HFFc6 (cell line): ENCODE measurements at places on chromosomes 12 and 14.
A peak's percentile ranks its signal among the peaks of the same experiment; 100 is the strongest.

DNA sequence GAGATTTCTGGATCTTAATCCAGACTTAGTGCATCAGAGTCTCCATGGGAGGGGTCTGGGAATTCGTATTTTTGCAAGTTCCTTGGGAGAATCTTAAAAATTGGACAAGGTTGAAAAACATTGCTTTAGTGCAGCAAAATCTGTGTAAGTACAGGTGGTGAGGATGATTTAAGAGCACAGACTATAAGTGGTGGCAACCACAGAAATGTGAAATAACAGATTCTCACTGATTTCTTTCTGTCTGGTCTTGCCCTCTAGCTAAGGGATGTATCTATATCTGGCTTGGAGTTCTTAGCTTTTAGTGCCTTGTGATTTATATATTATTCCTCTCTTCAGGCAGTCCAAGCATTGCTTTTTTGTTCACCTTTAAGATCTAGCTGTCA, 116.2 kb downstream of the DIP2B start:
- H3K4me3 ChIP-seq, result peak overlapping the region; percentile 54
- peaks cover 65% of the 10 kb centered on the region for H3K4me1 ChIP-seq
- peaks cover 6% of the 10 kb centered on the region; the same call in 1 of the 2 replicates for H3K36me3 ChIP-seq

DNA sequence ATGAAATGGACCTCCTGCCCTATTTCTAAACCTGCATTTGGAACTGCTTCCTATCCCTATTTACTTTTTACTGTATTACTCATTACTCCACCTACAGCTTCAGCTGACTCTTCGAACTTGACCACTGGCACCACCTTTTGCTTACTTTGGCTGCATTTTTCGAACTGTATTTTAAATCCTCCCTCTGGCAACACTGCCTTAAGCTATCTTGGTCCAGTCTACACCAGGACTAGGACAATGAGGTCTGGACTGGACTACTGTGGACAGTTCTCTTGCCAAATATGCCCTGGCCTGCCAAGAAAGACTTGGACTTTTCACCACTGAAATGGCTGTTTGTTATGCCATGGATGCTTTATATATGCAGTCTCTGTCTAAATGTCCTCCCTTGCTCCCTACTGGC, 328.1 kb downstream of the BTG1 start:
- no peak for DNase-seq
- no peaks in the 10 kb centered on the region for H3K36me3 ChIP-seq
- no peaks in the 10 kb centered on the region for H3K27me3 ChIP-seq
- peaks cover 12% of the 10 kb centered on the region for H3K4me1 ChIP-seq

GRCh38 chr14:102518063-102518648, 8.6 kb upstream of the ANKRD9 start:
- H3K4me3 ChIP-seq, result peak overlapping the region; percentile 32; the same call in 1 of the 2 replicates
- H3K27me3 ChIP-seq, result peaks cover 1% of the 10 kb centered on the region; the same call in 1 of the 2 replicates
- peaks cover 9% of the 10 kb centered on the region for H3K4me1 ChIP-seq
- 0 out of 2 replicates have a peak overlapping the region, but pooled peaks have one; percentile 29 for H3K27ac ChIP-seq
- no peaks in the 10 kb centered on the region for H3K36me3 ChIP-seq
- no peak for DNase-seq

GRCh38 chr14:54166049-54166950, 209.7 kb upstream of the BMP4 start:
- H3K4me1 ChIP-seq, result peaks cover 18% of the 10 kb centered on the region
- H3K27ac ChIP-seq, result no peak overlapping the region
- H3K4me3 ChIP-seq, result no peak overlapping the region
- no peaks in the 10 kb centered on the region for H3K36me3 ChIP-seq
- H3K27me3 ChIP-seq, result peaks cover 5% of the 10 kb centered on the region; the same call in 1 of the 2 replicates
- no peak for DNase-seq

DNA sequence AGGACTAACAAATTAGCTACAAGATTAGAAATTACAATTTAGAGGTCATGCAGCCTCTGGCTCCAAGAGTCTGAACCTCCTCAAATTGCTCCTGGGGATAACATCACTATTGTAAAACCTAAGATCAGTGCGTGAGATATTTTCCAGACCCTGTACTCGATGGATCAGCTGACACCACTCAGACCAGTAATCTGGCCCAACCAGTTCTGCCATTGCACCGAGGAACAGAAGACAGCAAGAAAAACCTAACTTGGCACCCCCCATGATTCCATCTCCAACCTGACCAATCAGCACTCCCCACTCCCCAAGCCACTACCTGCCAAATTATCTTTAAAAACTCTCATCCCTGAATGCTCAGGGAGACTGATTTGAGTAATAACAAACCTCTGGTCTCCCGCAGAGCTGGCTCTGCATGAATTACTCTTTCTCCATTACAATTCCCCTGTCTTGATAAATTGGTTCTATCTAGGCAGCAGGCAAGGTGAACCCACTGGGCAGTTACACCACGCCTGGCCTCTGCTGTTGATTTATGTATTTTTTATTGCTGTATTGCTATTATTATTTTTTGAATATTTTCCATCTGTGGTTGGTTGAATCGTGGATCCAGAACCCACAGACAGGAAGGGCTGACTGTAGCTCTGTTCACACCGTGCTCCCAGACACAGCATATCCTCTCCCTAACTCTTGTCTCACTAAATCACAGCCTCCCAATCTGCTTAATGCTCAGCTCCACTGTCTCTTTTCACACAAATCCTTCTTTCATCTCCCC, 9.2 kb downstream of the HEBP1 start:
- no peak overlapping the region for H3K4me3 ChIP-seq
- H3K27ac ChIP-seq, result peak overlapping the region; percentile 97
- H3K4me1 ChIP-seq, result peaks cover 39% of the 10 kb centered on the region
- H3K27me3 ChIP-seq, result no peaks in the 10 kb centered on the region; the same call in 1 of the 2 replicates
- peaks cover 5% of the 10 kb centered on the region; the same call in 1 of the 2 replicates for H3K36me3 ChIP-seq

- no peak for DNase-seq
- H3K27ac ChIP-seq, result no peak overlapping the region
- no peak overlapping the region for H3K4me3 ChIP-seq
- H3K27me3 ChIP-seq, result peaks cover 15% of the 10 kb centered on the region
These were observed 73.8 kb downstream of the DIO3 start for GRCh38 chr14:101634850-101635748.

DNA sequence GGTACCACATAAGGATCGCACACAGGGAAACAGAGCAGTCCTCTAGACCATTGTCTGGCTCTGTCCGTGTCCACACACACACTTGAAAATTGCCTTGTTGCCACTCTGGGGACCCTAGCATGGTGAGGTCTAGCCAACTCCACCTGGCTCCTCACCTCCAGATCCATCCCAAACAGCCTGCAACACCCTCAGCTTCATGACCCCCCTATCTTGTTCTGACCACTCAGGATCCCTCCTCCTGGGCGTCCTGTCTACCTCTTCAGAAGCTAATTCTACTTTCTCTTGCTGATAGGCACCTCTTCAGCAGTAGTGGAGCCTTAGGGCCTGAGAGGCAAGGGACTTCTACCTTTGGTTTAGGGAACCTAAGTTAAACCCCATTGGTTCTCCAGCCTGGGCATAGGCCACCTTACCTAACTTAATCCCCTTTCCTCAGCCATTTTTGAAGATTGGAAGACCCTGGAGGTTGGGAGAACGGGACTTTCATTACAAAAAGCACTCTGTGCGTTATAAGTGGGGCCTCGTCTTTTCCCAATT, 697 bp upstream of the HOXC5 start:
- H3K4me1 ChIP-seq, result peaks cover 9% of the 10 kb centered on the region; the same call in 1 of the 2 replicates
- no peak overlapping the region for H3K4me3 ChIP-seq
- H3K36me3 ChIP-seq, result no peaks in the 10 kb centered on the region
- H3K27ac ChIP-seq, result no peak overlapping the region
- peaks cover 63% of the 10 kb centered on the region for H3K27me3 ChIP-seq

- H3K27me3 ChIP-seq, result peaks cover 3% of the 10 kb centered on the region; the same call in 1 of the 2 replicates
- H3K27ac ChIP-seq, result no peak overlapping the region; the same call in none of the 2 replicates
- H3K4me3 ChIP-seq, result peak overlapping the region; percentile 91
- DNase-seq, result no peak
- H3K36me3 ChIP-seq, result peaks cover 10% of the 10 kb centered on the region
- peaks cover 52% of the 10 kb centered on the region for H3K4me1 ChIP-seq
These were observed 1.8 kb downstream of the GLRX5 start for GRCh38 chr14:95536671-95537070.
